ENCODE measurements at places on chromosomes 7 and 10. TPM values are rescaled to one million over a fixed set of nuclear protein-coding genes. Genes with fewer than 3 reads are reported as not detected.

Gene ZNF107
- total RNA-seq = 4.7 TPM

Gene OR2A25
- not detected for total RNA-seq

Gene MRLN
- not detected for total RNA-seq

Gene SLC39A12
- not detected for total RNA-seq

Gene STOX1
- under 0.01 TPM for total RNA-seq
